CD4-positive, alpha-beta T cell treated with Interleukin-15 for 4 hours (primary cell): ENCODE measurements at places on chromosomes 3 and 15.

- no peak for DNase-seq
Observed at GRCh38 chr3:134623615-134624245, 27.1 kb downstream of the KY start.

DNA sequence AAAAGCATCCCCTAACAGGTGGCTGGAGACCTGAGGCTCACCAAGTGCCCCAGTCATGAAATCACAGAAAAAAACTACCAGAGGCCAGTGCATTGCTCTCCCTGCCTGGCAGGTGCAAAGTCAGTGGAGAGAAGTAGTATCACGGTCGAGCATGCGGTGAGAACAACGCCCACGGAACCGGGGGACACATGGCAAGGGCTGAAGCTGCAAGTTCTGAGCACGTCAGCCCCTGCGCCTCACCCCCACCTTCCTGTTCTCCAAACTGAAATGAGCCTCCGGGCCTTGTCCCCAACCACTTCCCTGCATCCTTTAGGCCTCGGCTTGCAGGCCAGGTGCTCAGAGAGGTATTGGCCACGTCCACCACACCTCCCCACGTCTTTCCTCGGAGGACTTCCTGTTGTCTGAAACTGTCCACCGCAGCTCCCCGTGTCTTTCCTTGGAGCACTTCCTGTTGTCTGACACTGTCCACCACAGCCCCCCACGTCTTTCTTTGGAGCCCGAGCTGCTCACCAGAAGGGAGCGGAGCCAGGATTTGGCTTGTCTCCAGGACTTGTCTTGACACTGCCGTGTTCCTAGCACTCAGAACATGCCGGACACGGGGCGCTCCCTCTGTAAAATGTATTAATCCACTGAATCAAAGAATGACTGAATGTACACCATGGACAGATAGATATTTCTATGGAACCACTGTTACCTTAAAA is 43.9 kb downstream of the NSMCE3 start:
- no peak for DNase-seq

DNA sequence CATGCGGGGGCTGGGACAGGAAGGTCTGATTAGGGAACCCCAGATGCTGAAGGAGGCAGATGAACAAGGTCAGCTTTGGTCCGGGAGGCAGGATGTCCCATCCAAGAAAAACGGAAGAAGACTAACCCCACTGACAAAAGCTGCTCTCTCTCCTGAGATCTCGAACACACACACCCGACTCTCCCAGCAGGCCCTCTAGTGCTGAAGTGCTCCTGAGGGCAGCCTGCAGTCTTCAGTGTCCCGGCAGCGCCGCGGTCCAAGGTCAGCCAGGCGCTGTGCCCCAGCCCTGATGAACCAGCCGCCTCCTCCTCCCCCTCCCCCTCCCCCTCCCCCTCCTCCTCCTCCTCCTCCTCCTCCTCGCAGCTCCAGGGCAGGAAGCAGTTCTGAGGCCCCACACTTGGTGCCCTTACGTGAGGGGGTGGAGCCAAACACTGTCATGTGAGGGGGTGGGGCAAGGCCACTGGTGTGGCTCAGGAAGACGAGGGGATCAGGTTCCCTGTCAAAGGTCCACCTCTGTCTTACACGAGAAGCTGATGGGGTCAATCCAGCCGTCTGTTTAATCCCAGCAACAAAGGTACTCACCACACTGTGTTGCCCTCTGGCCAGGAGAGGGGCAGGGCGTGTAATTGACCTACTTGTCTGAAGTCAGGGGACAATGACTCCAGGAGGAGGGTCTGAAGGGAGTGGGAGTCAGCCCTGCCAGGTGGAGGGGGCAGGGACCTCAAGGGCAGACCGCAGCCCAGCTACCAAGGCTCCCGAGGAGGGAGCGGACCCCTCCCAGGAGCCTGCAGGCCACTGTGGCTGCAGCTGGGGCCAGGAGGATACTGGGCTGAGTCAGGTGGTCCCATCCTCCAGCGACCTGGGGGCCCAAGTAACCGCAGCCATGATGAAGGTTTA is 34.3 kb downstream of the PRR23E start:
- DNase-seq, result no peak

- DNase-seq, result peak; percentile 43
Observed at GRCh38 chr3:64484289-64484992, 203.4 kb downstream of the ADAMTS9 start.

- no peak for DNase-seq
Observed at GRCh38 chr3:78268716-78269668, 1229.1 kb downstream of the ROBO2 start.

DNA sequence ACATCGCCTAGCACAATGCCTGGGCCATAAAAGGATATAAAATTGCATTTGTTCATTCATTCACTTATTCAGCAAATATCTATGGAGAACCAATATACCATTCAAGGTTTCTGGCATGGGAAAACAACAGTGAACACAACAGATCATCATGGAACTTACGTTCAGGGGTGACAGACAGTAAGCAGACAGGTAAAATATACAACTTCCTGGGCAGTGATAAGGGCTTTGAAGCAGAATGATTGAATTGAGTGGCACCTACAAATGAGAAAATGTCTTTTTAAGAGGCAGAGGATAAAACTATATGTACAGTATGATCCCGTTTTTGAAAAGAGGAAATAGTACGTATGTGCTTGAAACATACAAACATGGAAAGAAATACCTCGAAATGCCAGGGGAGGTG is 39.2 kb downstream of the CMTM7 start:
- DNase-seq, result no peak
